ENCODE measurements at places on chromosomes 4 and X.

DNA sequence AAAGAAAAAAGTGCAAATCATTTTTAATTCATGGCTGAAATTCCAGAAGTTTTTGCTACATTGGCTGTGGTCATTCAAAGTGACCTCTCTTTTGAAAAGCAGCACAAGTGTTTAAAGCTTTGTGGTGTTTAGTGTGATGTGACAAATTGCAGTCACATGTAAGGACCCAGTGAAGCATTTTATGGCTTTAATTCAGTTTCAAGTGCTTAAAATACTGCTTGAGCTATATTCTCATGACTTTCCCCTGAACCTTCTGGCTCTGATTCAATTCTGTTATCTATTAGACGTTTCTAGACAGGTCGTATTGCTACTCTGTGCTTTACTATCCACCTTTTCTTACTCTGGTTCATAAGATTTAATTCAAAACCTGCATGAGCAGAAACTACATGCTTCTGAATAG, 105.8 kb downstream of the FAT4 start:
- no peak for DNase-seq

DNA sequence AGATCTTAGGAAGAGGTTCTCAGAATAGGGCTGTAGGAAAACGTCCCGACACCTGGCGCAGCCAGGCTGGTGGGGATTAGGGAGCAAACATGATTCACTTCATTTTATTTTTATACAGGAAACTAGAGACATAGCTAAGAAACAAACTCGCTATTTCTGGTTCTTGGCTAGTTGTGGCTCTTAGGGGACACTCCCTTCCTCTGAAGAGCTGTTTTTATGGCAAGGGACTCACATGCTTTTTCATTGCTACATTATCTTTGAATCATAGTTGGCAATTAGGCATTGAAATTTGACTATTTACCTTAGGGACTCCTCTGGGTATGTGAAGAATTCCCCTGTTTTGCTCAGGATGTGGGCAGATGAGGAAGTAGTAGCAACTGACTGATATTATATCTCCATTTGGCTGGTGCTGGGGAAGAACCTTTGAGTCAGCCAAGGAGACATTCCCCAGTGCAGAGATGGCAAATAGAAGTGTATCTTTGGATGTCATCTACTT, 174.5 kb downstream of the SMIM20 start:
- no peak for DNase-seq

DNA sequence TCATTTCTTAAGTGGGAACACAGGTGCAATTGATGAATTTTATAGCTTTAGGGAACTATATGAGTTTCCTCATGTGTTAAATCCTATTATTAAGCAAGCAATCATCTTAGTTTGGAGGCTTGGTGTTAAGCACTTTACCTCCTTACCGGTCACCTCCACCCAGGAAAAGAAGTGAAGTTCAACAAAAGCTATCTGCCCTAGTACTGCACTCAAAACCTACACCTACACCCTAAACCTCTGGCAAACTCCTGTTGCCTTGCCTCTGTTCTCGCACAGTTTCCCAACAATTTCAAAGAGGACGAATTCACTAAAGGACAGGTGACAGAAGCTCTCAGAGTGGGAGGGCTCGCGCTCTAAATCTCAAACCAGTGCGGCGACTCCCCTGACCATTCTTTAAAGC, 85.7 kb upstream of the TENT5D start:
- DNase-seq, result no peak

GRCh38 chrX:51281758-51282318, 50.8 kb upstream of the NUDT10 start:
- DNase-seq, result no peak

DNA sequence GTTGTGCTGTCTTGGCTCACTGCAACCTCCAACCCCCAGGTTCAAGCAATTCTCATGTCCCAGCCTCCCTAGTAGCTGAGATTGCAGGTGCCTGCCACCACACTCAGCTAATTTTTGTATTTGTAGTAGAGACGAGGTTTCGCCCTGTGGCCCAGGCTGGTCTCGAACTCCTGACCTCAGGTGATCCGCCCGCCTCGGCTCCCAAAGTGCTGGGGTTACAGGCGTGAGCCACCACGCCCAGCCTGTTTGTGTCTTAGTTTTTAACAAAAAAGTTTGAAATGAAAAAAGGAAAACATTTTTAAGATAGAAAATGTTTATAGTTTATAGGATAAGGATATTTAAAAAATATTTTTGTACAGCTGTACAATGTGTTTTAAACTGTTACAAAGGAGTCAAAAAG, 62.4 kb downstream of the CAPN6 start:
- DNase-seq, result no peak

- no peak for DNase-seq
Measured at GRCh38 chr4:143701365-143701764, 890 bp upstream of the FREM3 start.

- DNase-seq, result peak; percentile 44
Measured at GRCh38 chr4:2257361-2258081, 4.4 kb downstream of the MXD4 start.

GRCh38 chrX:39327705-39328104, 526.4 kb downstream of the MID1IP1 start:
- no peak for DNase-seq

DNA sequence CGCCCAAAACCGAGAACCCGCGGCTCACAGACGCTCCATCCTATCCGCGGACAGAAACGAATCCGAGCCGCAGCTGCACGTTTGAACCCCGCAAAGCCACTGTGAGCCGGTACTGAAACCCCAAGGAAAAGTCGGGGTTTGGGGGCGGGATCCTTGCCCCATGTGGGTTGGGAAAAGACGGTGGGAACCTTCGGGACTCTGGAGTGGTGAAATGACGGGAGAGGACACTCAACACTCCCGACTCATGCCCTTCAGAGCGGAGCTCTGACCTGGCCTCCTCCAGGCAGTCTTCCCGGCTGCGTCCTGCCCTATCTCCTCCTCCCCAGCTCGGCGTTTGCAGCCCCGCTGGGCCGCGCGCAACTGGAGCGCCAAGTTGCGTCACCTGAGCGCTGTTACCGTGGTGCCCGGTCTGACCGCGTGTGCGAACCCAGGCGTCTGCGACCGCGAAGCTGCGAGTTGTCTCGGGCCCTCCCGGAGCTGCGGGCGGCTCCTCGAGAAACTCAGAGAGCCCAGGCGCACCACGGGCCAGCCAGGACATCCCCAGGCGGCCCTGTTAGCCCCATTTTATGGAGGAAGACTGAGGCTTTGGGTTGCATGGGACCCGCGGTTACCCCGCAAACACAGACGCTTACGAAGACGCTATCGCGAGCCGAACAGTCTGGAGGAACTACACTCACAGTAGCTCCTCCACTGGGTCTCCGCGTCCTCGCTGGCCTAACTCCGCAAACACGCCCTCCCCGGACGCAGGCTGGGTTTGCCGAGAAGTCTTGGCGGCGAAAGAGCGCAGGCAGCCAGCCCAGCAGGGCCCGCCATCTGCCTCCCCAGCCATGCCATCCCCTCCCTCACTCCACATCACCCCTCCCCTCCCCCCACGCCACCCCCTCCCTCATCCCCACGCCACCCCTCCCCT, 20.3 kb upstream of the HMX1 start:
- no peak for DNase-seq

GRCh38 chr4:17232566-17233253, 279.2 kb downstream of the QDPR start:
- DNase-seq, result peak; percentile 58

DNA sequence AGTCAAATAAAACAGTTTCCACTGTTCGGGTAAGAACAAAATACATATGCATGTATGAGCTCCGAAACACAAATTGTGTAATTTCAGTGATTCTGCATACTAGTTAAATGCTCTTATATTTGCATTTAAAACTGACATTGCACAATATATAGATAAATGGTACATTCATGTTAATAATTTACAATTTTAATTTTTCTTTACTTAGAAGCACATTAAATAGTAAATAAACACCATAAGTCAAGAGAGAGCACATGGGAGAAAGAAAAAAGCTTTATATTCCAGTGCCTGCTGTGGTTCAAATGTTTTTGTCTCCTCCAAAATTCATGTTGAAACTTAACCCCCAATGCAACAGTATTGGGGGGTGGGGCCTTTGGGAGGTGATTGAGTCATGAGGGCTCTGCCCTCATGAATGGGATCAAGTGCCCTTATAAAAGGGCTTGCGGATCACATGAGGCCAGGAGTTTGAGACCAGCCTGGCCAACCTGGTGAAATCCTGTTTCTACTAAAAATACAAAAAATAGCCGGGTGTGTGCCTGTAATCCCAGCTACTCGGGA, 322.9 kb downstream of the BCOR start:
- no peak for DNase-seq

- DNase-seq, result peak; percentile 62
Measured at GRCh38 chr4:158801066-158801465, 32.2 kb downstream of the FNIP2 start.

DNA sequence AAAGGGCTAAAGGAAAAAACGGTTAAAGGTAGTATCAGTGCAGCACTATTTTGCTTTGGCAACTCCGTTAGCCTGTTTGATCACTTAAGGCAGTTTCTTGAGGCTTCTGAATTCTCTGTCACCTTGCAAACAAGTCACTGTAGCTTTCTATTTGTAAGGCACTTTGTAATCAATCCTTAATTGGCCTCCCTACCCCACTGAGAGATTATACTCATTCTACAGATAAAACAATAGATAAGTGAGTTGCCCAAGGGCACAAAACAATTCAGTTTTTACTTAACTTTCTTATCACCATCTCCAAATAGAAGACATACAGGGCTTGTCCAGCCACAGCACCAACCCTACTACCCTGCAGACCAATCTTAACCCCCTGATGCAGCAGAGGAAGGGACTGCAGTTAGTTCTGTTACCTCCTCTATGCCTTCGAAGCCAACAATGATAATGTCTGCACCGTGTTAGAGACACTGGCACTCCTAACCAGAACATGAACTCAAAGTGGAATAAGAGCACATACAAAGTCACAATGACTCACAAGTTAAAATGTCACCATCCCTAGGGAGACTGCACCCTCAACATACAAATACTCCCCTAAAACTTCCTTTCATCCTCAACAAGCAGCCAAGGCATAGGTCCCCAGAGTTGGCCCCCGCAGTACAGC, 1.7 kb downstream of the TMEM185A start:
- DNase-seq, result no peak

GRCh38 chr4:5066101-5066500, 14.8 kb downstream of the STK32B start:
- no peak for DNase-seq

DNA sequence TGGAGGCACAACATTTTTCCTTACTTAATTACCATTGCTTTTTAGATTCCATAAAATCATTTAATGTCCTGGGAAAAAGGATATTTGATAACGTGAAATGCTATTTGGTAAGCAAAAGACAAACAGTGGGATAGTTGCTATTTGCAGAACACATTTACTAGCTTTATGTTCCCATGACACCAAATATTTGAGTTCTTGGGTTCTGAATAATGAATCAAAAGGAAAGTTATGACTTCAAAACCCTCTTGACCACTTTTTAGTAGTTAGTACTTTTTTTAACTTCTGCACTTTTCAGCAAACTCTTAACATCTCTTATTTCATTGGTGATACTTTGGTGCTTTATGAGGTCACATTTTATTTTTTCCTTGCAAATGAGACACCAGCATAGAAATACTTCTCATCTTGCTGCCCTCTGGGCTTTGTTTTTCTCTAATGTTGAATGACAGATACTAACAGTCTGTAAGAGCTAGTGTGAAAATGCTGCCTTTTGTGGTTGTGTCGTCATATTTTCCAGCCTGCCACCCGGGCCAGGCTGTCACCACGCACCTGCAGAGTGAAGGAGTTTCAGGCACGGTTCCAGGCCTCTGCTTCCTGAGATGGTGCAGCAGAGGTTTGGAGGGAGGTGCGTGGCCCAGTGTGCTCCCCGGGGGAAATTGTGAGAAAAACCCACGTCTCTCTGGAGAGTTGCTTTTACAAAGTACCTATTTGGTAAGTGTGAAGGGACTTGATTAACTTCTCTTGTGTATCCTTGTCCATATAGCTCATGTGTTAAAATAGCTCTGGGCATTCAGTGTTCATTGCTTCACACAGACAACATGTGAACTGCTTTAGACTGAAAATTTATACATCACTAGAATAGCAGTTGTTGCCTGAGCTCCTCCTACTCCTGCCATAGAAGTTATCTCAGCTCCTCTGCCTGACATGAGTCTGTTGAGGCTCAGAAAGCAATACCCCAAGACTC, 34.7 kb downstream of the MSL3 start:
- DNase-seq, result no peak

DNA sequence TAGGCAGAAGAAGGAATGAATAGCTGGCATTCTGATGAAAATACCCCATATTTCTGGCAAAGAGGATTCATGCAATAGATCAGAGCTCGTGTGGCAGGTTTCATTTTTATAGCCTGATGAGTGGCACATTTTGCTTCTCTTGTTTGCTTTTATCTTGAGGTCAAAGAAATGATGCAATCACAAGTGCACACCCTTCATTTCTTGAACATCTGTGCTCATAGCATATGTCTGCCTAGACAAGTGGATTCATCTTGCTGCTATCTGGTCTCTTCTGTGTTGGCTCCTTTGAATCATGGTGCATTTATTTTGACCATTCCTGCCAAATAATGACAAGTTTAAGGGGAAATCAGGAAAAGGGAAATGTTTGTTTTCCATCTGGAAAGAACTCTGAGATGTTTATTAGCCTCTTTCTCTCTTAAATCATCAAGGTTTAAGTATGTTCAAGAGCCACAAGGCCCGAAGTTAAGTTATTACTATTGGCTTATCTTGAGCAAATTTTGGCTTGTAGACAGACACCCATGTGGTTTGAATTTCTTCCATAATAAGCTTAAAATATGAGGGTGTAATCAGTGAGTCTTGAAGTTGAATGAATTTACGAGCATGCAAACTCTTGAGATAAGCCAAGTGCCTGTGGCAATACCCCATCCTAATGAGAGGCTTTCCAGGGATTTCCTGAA, 59.3 kb upstream of the HS3ST1 start:
- no peak for DNase-seq
